ACHN (cell line): ENCODE measurements at places on chromosomes 5 and 9.

DNA sequence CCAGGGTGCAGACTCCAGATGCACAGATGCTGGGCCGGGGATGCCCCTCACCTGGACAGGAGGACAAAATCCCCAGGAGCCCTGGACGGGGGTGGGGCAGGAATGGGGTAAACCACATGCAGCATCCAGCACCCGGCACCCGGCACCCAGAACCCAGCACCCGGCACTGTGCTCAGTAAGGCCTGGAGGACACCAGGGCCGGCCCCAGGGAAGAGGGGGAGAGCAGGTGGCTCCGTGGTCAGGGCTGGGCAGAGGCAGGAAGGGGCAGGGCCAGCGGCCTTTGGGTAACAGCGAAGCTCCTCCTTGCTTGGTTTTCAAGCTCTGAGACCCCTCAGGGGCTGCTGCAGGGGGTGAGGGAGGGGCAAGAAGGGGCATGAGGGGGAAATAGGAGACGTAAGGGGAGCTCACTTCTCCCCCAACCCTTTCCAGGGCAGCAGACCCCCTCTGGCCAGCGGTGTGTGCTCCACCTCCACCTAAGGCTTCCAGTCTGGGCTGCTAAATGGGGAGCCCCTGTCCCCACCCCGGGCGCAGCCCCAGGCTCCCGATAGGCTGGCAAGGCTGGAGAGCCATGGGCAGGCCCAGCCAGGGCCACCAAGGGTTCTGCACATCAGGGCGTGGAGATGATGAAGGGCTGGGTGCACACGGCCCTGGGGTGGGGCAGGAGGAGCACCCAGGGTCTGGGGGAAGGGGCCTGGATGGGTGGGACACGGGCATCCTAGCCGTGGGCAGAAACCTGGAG lies 17.8 kb upstream of the SLC6A19 start:
- no peak for DNase-seq

DNA sequence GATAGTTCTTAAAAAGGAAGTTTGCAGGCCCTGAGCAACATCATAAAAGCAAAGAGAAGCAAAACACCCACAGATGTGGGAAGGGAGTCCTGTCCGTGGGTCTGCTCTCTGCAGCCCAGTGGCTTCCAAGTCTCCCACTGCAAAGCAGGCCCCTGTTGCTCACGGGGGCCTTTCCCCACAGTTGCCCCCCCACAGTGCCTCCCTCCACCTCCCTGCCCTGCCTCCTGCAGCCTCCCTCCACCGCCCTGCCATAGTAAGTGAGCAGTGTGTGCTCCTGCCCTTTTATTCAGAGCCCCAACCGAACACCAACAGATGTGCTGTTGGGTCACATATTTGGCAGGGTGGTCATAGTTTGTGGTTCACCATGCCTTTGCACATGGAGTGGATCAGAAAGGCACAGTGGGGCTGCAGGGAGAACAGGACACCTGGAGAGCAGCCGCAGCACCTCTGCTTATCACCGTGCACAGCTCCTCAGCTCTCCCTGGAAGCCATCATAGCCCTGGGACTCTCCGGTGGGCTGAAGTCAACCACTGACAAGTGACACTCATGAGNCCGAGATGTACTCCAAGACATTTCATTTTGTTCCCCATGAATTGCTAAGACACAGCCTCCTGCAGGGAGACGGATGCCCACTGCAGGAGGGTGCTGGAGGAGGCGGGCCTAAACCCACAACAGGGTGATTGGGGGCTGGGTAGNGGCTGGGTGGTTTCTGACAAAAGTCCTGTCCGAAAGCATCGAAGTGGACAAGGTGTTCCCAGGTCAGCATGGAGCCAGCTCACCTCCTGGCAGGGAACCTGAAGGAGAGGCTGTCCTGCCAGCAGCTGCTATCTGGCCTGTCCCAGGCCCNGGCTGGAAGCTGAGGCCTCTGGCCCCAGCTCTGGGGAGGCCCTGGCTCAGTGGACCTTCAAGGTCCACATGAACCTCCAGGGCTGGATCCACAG lies 278.9 kb downstream of the GADD45G start:
- no peak for DNase-seq

- DNase-seq, result peak; percentile 90
Observed at GRCh38 chr9:125701351-125701750, 5.7 kb downstream of the MAPKAP1 start.

DNA sequence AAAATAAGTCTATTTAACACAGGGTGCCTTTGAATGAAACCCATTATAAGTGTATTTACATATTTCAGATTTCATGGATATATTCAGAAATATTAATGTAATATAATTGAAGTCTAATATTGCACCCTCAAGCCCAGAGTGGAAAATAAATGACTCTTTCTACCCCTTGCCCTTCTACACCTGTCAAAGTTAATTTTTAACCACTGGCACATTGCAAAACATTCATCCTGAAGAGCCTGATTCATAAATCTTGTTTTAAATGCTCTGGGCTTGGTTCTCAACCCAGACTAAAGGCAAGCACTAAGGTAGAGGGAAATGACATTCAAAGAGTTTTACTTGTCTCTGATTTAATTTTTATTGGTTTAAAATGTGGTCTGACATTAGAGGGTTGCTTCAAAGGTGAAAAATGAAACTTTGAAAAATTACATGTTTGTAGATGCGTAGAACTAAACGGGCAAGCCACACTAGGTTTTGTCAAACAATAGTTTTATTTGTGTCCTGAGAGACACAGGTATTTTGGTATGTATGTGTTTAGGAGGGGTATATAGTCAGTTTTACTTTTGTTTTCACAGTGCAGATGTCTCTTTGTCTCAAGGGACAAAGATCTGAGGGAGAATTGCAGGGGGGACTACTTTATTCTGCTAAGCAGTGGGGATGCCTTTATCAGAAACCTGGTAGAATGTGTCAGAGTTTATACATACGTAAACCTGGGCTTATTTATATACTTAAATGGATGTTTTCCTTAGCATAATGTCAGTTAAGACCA lies 69.7 kb downstream of the PIK3R1 start:
- DNase-seq, result peak; percentile 24

- DNase-seq, result peak; percentile 6
Observed at GRCh38 chr5:43772764-43773477, 169.9 kb downstream of the NNT start.

DNA sequence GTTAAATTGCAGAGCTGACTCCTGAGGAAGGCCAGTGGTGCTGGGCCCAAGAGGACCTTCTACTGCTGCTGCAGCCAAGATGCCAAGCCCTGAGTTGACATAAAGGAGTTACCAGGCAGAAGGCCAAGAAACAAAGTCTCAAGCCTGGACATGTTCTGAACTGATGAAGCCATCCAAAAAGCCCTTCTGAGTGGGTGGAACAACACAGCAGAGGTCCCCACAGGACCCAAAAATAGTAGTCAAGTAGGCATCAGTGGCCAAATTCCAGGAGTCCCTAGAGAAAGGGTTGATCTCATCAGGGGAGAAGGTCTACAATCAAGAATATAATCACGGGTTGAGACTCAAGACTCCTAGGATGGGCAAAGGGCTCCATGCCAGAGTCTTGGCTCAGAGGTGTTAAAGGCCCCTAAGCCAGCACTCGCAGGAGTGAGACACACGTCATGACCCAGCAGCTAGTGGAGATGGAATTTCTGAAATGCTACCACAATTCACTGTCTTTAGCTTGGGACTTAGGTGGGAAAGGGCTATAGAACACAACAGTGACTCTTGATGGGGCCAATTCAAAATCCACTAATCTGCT lies 119.7 kb downstream of the FANCC start:
- DNase-seq, result no peak

DNA sequence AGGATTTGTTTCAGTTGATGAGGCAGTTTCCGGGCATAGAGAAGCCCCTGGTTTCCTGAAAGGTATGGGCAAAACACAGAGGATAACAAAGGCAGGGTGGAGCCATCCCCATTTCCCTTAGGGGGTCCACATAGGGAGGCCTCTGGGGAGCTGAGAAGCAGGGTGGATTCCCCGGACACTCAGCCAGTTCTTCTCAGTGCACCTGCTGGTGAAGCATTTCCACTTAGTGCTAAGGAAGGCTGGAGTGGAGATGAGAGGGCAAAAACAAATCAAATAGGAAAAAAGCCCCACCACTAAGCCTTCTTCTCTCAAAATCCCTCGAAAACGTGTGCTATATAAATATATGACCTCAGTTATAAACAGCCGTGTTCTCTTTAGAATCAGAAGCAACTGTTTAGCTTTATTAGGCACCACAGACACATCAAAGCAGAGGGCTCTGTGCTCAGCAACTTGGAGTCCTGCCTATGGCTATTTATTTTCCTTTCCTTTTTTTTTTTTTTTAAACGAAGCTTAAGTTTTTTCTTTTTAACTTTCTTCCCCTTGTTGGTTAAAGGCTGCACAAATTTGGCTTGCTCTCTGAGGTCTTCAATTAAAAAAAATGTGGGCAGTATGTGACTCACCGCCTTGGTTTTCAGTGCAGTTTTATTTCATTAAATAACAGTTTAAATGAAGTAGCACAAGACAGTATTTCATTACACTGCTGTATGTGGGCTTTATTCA lies 67.7 kb downstream of the PRDM6 start:
- DNase-seq, result no peak

GRCh38 chr9:98442114-98442513 lies 186.7 kb upstream of the TBC1D2 start:
- no peak for DNase-seq

- peak; percentile 1 for DNase-seq
Observed at GRCh38 chr5:141420855-141421488, at the start of gene PCDHGA11. PCDHGA11 (plus strand) TSS chr5:141421051; CDS start chr5:141421228, 177 bp downstream.

DNA sequence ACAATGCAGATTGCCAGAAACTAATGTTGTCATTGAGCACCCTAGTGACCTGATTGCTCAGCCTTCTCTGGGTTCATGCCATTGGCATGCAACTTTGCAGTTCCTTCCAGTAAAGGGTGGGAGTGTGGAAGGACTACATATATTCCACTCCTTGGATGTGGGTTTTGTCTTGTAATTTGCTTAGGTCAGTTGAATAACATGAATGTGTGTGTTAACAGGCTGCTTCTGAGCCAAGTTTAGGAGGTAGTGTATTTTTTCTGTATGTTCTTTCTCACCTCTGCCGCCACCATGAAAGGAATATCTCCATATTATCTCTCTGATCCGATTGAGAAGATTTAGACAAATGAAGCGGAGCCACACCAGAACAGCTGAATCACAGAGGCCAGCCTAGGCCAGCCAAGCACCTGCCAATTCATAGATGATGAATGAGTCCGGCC lies 1929.6 kb upstream of the CDH6 start:
- DNase-seq, result no peak

DNA sequence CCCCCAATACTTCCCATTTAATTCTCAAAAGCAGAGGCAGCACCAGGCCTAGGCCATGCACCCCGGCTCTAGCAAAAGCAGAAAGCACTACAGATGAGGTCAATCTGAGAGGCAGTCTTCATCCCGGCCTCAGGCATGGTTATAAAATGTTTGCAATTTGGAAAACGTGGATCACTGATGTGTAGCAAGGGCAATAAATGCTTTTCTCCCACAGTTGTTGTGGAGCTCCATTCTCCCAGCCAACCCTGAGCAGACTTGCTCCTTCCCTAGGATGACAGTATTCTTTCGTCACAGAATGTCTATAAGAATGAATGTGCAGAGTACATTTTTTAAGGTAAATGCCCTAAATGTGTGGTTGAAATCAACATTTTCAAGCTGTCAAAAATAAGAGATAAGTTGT lies 157.3 kb upstream of the DAPK1 start:
- no peak for DNase-seq

GRCh38 chr5:110050640-110051345 lies 361.1 kb downstream of the MAN2A1 start:
- DNase-seq, result no peak

DNA sequence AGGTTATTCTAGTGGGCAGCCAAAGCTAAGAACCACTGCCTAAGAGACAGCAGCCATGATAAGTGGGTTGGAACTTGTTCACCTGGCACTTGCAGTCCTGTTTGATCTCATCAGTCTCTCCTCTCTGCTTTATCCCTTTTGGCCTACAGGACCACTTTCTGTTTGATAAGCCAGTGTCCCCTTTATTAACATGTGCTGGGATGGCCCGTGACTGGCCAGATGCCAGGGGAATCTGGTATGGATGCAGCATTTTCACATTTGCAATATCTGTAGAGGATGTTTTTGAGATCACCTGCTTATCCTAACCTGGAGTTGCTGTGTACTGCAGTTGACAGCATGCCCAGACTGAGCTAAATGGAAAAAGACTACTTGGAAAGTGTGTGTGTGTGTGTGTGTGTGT lies 23.6 kb downstream of the CKMT2 start:
- DNase-seq, result no peak

DNA sequence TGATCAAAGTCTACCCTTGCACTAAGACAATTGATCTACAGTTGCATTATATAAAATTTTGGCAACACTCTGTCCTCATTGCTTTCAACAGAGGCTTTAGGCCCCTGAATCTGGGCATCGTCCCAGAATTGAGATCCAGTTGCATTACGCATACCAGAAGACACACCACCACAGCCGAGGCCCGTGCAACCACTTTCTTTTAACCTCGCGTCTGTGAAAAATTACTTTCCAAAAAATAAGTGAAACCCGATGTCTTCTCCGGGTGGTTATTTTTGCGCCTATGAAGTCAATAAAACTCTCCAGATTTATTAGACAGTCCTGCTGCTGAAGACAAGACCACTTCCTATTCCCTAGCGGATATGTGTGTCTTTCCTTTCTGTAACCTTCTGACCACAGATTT lies 52.1 kb upstream of the NFIB start:
- no peak for DNase-seq

DNA sequence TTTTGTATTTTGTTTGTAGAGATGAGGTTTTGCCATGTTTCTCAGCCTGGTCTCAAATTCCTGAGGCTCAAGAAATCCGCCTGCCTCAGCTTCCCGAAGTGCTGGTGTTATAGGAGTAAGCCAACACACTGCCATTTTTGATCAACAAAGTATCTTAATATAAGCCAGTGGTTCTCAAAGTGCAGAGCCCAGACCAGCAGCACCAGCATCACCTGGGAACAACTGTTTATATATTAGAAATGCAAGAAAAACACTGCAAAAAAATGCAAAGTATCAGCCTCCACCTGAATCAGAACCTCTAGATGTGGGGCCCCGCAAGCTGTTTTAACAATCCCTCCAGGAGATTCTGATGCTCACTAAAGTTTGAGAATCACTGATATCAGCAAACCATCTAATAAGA lies 6.2 kb downstream of the IL17B start:
- no peak for DNase-seq

GRCh38 chr5:71872311-71872864 lies 153.3 kb downstream of the CARTPT start:
- DNase-seq, result no peak

- DNase-seq, result no peak
Observed at GRCh38 chr9:100401042-100401441, 25.9 kb upstream of the MSANTD3 start.

DNA sequence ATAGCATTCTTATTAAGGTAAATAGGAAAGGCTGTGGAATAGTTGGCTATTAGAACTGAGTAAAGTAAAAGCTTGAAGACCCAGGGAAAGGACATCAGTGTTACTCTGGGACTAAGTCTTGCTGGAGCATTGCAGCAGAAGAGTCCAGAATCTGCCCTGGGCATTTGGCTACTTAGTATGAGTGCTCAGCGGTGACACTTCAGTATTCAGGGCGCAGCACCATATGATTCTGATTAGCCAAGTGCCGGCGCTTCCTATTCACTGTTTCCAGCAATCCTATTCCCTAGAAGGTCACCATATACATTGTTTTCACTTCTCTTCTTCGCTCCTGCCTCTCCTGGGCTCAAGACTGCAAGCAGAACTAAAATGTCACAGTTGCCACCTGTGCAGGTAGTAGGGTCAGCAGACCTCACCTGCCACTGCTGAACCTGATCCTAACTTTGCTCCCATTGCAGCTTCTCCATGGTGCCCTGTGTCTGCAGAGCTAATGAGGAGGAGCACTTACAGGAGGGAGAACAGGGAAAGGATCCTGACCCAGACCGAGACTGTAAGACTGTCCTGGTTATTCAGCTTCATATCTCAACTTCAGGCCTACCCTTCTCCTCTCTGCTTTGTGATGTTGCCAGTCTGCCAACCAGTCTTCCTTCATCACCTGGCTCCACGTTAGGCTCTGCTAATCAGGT lies 313.6 kb upstream of the PIK3R1 start:
- no peak for DNase-seq

- DNase-seq, result no peak
Observed at GRCh38 chr5:54518818-54519508, 1.4 kb downstream of the SNX18 start.
